Cerebellum (tissue), 4 donors: ENCODE measurements at places on chromosomes 16 and 17.

GRCh38 chr17:37123941-37124820 lies 175.4 kb downstream of the AATF start:
- no peak for DNase-seq

DNA sequence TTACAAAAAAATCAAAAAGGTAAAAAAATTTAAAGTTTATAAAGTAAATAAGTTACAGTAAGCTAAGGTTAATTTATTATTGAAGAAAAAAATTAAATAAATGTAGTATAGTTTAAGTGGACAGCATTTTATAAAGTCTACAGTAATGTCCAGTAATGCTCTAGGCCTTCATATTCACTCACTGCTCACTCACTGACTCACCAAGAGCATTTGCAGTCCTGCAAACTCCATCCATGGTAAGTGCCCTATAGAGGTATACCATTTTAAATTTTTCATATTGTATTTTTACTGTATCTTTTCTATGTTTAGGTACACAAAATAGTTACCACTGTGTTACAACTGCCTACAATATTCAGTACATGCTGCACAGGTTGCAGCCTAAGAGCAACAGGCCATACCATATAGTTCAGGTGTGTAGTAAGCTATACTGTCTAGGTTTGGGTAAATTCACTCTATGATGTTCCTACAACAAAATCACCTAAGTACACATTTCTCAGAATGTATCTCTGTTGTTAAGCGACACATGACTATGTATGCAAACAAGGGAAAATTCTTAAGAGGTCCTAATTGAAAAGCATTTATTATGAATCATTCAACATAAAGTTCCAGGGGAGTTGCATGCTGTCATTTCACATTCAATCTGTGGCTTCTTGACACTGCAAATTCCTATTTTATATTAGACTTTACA lies 92.3 kb downstream of the SPAG9 start:
- DNase-seq = no peak

DNA sequence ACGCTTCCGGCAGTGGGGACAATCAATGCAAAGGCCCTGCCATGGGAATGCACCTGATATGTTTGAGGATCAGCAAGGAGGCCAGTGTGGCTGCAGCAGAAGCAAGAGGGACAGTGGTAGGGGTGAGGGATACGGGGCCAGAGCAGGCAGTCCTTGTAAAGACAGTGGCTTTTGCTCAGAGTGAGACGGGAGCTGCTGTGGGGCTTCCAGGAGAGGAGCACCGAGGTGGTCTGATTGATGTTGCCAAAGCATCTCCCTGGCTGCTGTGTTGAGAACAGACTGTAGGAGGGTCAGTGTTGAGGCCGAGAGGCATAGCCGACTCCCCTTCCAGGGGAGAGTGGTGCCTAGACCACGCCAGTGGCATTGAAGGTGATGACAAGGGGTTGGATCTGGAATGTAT lies 11.4 kb upstream of the SPNS2 start:
- DNase-seq = no peak

GRCh38 chr16:12651765-12652512 lies 151.7 kb downstream of the CPPED1 start:
- no peak for DNase-seq

- peak; percentile 66 for DNase-seq
These were observed 51.5 kb upstream of the MGAT5B start for GRCh38 chr17:76816590-76817135.

DNA sequence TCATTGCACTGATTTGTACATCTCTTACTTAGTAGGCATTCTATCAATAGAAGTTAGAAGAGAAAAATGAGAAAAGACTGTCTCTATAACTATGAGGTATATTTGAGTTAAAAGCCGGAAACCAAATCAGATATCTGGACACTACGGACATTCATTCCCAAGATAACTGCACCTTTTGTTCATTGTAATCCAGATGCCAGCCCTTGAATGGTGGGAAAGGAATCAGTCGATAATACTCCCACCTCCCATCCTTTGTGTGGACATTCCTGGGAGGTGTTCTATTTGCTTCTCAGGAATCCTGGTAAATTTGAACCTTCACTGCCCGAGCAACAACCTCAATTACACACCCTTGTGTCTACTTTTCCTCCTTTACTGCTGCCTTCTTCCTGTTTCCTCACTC lies 225.2 kb downstream of the CHD9NB start:
- no peak for DNase-seq

DNA sequence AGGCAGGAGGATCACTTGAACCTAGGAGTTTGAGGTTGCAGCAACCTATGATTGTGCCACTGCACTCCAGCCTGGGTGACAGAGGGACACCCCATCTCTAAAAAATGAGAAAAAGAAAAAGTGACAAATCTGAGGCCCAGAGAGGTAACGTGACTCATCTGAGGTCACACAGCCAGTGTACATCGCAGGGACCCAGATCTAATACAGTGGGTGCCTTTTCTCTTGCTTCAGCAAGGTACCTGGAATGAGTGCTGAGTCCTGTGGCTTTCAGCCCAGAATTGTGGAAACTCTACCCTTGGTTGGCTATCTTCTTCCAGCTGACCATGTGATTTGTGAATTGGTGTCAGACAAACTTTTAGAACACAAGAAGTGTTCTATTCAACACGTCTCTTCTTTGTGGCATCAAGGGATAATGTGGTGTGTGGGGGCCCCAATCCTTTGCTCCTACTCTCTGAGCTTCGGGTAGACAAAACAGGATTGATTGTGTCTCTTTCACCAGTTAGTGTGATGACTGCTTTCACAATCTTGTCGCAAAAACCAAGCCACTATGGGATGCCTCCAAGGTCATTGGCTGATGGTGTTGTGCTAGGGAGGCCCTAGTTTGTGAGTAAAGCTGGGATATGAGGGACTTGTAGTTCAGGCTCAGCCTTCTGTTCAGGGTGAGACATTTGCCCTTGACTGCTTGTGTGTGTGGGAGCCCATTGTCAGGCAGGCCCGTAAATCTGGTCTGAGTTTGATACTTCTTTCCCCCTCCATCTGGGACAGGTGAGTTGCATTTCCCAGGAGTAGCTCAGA lies 71.0 kb downstream of the MSI2 start:
- no peak for DNase-seq
